ENCODE measurements at places on chromosomes 1 and 21. TPM values are rescaled to one million over a fixed set of nuclear protein-coding genes. Genes with fewer than 3 reads are reported as not detected.

GRCh38 chr1:228497817-228498216 lies 10.6 kb downstream of the RNF187 start:
- H3K27me3 ChIP-seq, result no peaks in the 10 kb centered on the region
- H3K4me3 ChIP-seq, result no peak overlapping the region
- peaks cover 3% of the 10 kb centered on the region for H3K4me1 ChIP-seq
- DNase-seq, result no peak
- H3K36me3 ChIP-seq, result peaks cover 30% of the 10 kb centered on the region

DNA sequence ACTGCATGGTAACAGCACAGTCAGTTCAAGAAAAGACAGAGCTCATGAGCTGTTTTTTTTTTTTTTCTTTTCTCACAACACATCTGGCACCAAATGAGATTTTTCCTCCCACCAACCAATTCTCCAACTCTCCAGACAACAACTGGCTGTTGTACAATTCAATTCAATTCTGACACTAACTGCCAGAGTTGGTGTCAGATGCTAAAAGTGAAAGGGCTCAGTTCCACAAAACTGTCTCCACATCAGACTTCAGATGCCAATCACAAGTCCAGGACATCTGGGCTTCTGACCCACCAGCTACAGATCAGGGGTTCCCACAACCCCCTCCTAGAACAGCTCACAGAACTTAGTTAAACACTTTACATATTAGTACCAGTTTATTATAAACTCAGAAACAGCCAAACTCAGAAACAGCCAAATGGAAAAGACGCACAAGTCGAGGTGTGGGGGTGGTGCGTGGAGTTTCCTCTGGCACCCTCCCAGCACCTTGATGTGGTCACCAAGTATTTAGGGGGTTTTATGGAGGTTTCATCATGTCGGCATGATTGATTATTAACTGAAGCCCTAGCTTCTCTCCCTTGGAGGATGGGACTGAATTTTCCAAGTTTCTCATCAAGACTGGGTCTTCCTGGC lies 39.2 kb upstream of the LRRC8D start:
- no peaks in the 10 kb centered on the region for H3K36me3 ChIP-seq
- H3K27ac ChIP-seq, result no peak overlapping the region
- DNase-seq, result no peak
- peaks cover 3% of the 10 kb centered on the region for H3K4me1 ChIP-seq

DNA sequence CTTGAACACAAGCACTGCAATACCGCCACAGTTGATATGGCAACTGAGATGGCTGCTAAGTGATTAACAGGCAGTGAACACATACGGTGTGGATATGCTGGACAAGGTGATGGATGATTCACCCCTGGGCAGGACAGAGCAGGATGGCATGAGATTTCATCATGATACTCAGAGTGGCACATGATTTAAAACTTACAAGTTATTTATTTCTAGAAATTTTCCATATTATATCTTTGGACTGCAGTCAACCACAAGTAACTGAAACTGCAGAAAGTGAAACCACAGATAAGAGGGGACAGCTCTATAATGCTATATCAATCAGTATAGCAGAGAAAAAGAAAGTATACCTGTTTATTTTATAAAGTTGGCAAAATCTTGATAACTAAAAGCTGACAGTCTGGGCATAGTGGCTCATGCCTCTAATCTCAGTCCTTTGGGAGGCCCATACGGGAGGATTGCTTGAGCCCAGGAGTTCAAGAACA lies 47.9 kb downstream of the PHACTR4 start:
- H3K4me1 ChIP-seq, result peaks cover 25% of the 10 kb centered on the region
- H3K4me3 ChIP-seq, result no peak overlapping the region
- no peaks in the 10 kb centered on the region for H3K36me3 ChIP-seq

LCE2C gene
- total RNA-seq, result not detected

DNA sequence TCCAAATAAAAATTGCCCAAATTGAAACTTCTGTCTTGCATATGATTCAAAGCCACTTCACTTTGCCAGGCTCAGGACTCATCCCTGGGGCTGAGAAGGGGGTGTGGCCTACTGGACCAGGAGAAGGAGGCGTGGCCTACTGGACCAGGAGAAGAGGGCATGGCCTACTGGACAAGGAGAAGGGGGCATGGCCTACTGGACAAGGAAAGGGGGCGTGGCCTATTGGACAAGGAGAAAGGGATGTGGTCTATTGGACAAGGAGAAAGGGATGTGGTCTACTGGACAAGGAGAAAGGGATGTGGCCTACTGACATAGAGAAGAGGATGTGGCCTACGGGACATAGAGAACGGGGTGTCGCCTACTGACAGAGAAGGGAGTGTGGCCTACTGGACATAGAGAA lies 405.3 kb downstream of the RRAGC start:
- peaks cover 13% of the 10 kb centered on the region for H3K4me1 ChIP-seq
- H3K4me3 ChIP-seq, result no peak overlapping the region
- H3K27ac ChIP-seq, result no peak overlapping the region
- DNase-seq, result no peak

GRCh38 chr1:119682141-119682540 lies 29.6 kb upstream of the PHGDH start:
- H3K36me3 ChIP-seq, result no peaks in the 10 kb centered on the region
- H3K4me3 ChIP-seq, result no peak overlapping the region
- peaks cover 17% of the 10 kb centered on the region for H3K4me1 ChIP-seq
- H3K27me3 ChIP-seq, result no peaks in the 10 kb centered on the region
- no peak overlapping the region for H3K27ac ChIP-seq
- no peak for DNase-seq

DNA sequence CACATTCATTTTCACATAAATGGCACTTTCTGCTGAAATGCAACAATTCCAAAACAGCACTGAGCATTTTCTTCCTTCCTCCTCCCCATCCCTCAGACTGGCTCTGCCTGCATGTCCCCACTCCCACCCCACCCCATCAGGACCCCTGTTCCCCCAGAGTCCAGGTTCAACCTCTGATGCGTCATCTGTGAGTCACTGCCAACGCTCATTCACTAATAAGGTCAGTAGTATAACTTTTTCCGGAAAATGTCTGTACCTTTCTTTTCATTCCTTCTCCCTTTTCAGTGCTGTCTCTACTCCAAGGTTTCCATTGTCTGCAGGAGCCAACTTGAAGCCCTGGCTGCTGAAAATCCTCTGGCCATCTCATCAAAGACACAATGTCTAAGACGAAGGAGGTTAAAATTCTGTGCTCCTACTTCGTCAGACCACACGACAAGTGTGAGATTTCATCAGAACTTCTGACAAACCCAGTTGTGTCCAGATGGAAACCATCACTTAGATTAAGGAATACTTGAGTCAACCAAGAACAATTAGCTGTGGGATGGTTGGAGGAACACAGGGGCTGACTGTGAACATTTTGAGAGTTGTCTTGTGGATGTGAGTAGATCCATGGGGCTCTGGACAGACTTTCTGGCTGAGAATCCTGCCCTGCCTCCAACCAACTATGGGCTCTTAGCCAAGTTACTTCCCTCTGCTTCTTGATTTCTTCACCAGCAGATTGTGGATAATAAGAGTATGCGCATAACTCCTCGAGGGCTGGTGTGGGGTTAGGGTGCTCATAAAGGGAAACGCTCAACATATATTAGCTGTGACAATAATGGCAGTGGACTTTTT lies 35.6 kb upstream of the UTS2 start:
- no peaks in the 10 kb centered on the region for H3K36me3 ChIP-seq
- peaks cover 7% of the 10 kb centered on the region for H3K4me1 ChIP-seq
- H3K27ac ChIP-seq, result no peak overlapping the region
- no peak overlapping the region for H3K4me3 ChIP-seq
- no peaks in the 10 kb centered on the region for H3K27me3 ChIP-seq

DISP3 gene
- 0.49 TPM for total RNA-seq

LORICRIN gene
- not detected for total RNA-seq

DNA sequence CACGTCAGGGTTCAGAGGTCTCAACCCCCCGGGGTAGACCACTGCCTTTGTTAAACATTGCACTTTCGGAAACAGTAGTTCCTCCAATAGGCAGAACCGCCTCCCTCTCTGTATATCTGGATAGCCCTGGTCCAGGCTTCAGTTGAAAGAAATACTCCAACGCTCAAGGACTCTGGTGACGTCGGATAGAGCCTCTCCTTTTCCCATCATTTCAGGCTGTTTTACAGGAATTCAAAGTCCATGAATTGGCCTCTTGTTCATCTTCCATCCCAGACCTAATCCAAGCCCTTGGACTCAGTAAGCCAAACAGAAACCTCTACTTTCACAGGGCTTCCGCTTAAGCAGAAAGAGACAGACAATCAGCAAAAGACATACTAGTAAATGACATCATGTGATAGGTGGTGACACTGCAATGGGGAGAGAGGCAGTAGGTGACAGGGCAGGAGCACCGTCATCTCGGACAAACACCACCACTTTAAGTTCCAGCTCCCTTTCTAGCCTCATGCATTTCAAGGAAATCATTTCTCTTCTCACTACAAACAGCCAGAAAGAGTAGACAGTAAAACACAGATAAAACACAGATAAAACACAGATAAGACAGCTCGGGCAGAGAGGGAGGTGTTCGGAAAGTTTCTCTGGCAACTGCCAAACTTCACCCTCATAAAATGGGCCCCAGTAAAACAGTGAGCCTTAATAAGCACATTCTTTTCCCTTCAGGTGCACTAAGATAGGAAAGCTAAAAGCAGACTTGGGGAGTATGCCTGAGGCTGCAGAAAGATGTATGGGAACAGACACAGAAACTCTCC lies 2.3 kb upstream of the PLA2G2A start:
- DNase-seq, result no peak
- H3K27me3 ChIP-seq, result peaks cover 10% of the 10 kb centered on the region
- H3K4me1 ChIP-seq, result no peaks in the 10 kb centered on the region
- no peak overlapping the region for H3K4me3 ChIP-seq
- H3K27ac ChIP-seq, result no peak overlapping the region
- no peaks in the 10 kb centered on the region for H3K36me3 ChIP-seq

CD1C gene
- total RNA-seq, result not detected

DNA sequence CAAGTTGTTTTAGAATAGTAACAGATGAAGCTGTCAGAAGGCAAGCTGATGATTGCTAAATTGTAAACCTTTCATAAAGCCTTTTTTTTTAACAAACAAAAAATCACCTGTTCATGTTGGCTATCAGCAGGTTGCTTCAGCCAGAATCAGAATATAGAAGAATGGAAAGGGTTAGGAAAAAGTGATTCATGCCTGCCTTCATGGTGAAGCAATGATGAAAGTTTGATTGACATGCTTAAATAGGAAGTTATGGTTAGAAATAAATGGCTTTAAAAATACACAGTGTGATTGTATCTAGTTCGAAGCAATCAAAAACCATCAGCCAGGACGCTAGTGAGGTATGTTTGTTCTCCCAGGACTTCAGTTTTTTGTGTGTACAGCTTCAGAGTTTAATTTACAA lies 37.9 kb downstream of the GABPA start:
- no peak overlapping the region for H3K4me3 ChIP-seq
- H3K4me1 ChIP-seq, result no peaks in the 10 kb centered on the region
- H3K27me3 ChIP-seq, result no peaks in the 10 kb centered on the region
- no peak overlapping the region for H3K27ac ChIP-seq
- no peaks in the 10 kb centered on the region for H3K36me3 ChIP-seq

OR2T29 gene
- not detected for total RNA-seq

GRCh38 chr1:6358757-6359201 lies 34.8 kb downstream of the ACOT7 start:
- no peaks in the 10 kb centered on the region for H3K27me3 ChIP-seq
- H3K27ac ChIP-seq, result no peak overlapping the region
- peak; percentile 48 for DNase-seq
- H3K36me3 ChIP-seq, result no peaks in the 10 kb centered on the region
- no peak overlapping the region for H3K4me3 ChIP-seq

DNA sequence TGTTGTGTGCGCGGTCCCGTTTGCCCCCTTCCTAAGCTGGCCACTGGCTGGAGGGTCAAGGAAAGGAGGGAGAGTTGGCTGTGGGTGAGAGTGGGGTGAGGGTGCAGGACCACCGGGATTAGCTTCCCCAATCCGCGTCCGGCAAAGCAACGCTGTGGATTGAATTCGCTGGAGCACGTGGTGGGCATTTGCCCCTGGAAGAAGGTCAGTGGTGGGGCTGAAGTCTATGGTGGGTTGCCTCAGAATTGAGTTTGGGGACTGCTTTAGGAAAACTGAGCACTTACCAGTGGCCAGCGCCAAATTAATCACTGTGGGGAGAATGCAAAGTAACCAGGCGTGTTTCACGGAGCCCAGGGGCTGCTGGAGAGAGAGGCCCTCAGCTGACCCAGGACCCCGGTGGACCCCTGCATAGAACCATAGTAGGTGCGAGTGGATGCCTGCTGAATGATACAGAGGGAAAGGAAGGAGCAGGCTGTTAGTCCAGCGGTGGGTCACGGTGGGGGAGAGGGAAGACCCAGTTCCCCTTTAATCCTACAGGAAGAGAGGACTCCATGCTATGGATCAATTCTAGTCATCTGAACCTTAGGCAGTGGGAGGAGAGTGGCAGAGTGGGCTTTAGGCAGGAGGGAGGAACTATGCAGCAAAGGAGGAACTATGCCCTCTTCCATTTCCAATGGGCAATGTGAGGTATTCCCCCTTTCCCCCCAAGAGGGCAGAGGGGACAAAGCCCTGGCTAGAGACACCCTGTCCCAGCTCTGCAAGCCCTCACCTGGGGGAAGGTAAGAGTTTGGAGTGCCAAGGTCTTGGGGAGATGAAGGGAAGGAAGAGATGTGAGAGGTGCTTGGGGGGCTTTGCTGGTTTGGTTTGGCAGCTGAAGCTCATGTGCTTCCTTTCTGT lies 1.2 kb downstream of the TNFRSF8 start:
- DNase-seq, result no peak
- H3K27ac ChIP-seq, result no peak overlapping the region
- no peak overlapping the region for H3K4me3 ChIP-seq
- H3K4me1 ChIP-seq, result no peaks in the 10 kb centered on the region
- H3K27me3 ChIP-seq, result peaks cover 76% of the 10 kb centered on the region

- no peaks in the 10 kb centered on the region for H3K4me1 ChIP-seq
- H3K27ac ChIP-seq, result no peak overlapping the region
- DNase-seq, result peak; percentile 33
- H3K36me3 ChIP-seq, result no peaks in the 10 kb centered on the region
These were observed 16.7 kb upstream of the ZYG11A start for GRCh38 chr1:52825868-52826267.

DNA sequence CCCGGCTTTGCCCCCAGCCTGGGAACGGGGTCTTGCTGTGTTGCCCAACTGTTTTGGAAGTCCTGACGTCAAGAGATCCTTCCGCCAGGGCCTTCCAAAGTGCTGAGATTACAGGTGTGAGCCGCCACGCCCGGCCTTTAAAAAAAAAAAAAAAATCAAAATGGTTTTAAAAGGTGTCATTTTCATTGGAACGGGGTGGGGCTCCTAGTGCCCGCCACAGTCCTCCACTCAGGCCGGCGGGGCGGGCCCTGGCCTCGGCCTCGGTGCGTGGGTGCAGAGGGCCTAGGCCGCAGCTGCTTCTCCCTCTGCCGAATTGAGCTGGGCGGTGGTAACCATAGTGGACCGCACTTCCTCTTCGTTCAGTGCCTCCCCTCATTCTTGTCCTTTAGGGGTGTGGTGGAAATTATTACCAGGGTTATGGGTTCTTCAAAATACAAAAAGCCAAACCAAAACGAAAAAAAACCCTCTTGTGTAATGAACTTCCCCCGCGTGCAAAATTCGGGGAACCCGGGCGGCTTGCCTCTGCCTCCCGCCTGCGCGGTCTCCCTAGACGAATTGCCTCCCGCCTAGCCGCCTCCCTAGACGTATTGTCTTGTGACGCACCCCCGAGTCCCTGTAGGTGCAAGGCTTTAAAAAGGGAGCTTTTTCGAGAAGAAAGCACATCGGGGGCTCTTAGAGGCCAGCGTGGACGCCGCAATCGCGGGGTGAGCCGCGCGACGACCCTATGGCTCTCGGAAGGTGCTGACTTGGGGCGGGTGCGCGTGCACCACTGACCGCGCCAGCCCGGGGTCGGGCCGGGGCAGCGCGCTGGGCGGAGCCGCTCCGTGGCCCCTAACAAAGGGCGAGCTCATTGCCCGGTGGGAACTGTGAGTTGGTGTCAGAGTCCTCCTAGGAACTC lies 10.5 kb upstream of the SPEN start:
- H3K27me3 ChIP-seq, result no peaks in the 10 kb centered on the region
- H3K36me3 ChIP-seq, result no peaks in the 10 kb centered on the region
- H3K4me1 ChIP-seq, result peaks cover 12% of the 10 kb centered on the region
- no peak overlapping the region for H3K27ac ChIP-seq
- H3K4me3 ChIP-seq, result no peak overlapping the region

Measured in A673 (cell line).